Stimulated activated CD4-positive, alpha-beta T cell treated with anti-CD3 and anti-CD28 coated beads, Interleukin-2, amount 100 ng/mL, for 48 hours (primary cell): ENCODE measurements at places on chromosomes 13 and 19.
A peak's percentile ranks its signal among the peaks of the same experiment; 100 is the strongest.

DNA sequence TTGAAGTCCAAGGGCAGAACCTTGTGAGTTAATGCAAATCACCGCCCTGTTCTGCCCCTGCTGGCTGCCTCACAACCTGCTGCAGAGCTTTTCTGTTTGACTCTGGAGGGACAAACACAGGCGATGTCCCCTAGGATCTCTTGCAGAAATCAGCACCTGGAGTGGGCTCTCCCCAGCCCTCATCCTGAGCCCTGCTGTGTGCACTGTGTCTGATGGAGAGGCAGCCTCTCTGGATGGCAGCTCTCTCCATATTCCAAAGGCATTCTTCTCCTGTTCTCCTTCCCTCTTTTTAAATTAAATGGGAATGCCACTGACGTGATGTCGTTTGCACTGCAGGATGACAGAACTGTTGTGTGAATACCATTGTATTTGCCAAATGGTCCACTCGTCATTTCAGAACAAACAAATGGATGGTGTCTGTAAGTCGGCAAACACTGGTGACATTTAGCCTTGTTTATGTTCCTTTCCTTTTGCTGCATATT is 184.1 kb downstream of the ZNF536 start:
- no peak for DNase-seq

GRCh38 chr19:1357531-1358109 is 26.1 kb upstream of the NDUFS7 start:
- DNase-seq, result no peak

GRCh38 chr19:20444202-20444885 is 121.2 kb downstream of the ZNF737 start:
- DNase-seq, result no peak

DNA sequence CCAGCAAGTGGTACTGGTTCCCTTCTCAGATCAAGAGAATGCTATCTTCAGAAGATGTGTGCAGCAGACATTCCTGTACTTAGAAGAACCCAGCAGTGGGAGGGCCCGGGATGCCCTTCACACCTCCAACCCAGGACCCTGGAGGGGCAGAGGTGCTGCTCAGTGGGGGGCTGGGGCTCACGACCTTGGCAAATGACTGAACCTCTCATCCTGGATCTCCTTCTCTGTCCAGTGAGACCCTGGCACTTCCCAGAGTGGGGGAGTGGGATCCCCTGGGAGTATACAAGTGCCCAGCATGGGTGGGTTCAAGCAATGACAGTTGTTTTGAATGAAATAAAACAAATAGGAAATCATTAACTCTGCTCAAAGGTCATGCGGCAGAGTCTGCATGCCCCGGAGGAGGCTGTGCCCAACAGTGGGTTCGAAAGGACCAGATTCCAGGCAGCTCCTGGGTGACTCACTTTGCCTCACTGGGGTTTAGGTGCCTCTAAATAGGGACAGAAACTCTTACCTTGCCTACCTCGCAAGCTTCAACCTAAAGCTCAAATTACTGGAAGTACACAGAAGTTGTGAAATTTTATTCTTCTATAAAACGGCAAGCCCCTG is 26.9 kb downstream of the GGACT start:
- DNase-seq, result no peak

GRCh38 chr13:75417012-75417384 is 65.0 kb downstream of the TBC1D4 start:
- no peak for DNase-seq

GRCh38 chr13:41398494-41399170 is 58.7 kb upstream of the RGCC start:
- no peak for DNase-seq

DNA sequence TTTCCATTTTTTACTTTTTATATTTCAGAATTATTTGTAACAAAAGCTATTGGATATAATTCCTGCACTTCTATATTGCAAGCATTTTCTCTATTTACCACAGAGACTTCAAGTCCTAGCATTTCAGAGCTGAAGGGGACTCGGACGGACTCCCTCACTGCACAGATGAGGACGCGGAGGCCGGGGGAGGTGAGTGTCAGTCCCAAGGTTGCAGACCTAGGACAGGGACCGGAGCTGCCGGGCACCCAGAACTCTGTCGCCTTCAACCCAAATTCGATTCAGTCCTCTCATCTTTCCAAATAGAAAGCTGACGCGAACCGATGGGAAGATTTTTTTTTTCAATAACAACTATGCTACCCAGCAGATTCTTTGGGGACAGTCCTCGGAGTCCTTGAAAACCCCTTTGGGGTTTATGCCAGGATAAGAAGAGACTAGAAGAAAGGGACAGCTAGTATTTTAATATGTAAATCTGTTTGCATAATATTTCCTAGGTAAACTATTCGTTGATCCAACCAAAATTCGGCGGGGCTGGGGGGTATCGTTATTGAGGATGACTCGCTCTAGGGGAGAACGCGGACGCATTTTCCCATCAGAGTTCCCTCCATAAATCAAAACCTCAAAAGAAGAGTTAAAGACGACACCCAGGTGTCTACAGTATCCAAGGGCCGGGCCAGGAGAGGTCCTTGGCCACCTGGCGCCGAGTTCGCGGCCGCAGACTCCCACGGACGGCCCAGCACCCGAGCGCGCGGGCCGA is 803 bp downstream of the FLT3 start:
- no peak for DNase-seq

DNA sequence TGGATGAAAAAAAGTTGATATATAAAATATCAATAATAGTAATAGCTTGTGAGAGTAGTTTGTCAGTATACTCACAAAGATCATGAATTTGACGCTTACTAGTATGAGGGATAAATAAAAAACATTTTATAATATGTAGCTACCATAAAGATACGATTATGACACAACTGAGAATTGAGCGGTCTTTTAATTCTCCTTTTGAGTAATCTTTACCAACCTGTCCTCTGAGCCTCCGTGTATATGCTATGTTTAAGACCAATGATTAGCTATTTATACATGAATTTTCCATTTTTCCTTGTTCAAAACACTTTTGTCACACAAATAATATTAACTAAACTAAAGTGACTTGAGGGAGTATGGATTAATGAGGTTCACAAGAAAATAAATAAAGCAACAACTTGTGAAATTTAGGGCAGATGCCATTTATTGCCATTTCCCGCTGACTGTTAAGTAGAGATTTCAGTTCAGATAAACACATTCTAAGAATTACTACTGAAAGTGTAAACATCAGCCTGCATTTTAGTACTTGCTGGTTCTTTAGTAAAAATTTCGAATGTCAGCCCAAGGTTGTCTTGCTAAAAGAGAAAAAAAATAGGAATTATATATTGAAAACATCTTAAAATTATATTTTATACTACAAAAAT is 6.2 kb upstream of the IRS2 start:
- no peak for DNase-seq

- no peak for DNase-seq
Observed at GRCh38 chr19:51157265-51157664, 15.2 kb downstream of the SIGLEC7 start.

GRCh38 chr13:76991432-76991795 is 467 bp upstream of the CLN5 start:
- DNase-seq, result peak; percentile 50

- DNase-seq, result peak; percentile 9
Observed at GRCh38 chr13:79385694-79386093, 20.4 kb downstream of the RBM26 start.

DNA sequence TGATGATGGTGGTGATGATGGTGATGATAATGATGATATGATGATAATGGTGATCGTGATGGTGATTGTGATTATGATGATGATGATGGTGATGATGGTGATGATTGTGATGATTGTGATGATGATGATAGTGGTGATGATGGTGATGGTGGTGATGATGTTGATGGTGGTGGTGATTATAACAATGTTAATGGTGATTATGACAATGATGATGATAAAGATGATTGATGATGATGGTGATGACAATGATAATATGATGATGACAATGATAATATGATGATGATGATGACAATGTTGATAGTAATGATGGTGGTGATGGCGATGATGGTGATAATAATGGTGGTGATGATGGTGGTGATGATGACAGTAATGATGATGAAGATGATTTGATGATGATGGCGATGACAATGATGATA is 34.1 kb upstream of the ZNF536 start:
- no peak for DNase-seq

DNA sequence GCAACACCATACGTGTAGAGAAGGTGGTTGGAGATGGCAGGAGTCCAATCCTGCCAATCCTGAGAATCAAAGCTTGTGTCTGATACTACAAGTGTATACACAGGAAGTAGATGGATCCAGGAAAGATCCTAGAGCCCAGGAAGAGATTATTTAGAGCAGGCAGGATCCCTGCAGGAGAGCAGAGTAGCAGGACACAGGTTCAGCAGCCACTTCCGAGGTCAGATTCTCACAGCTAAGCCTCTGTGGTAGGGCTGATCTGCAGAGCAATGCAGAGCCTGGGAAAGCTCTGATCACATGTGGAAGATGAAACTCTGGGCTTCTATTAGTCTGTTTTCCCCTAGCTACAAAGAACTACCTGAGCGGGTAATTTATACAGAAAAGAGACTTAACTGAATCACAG is 28.5 kb upstream of the ZNF331 start:
- DNase-seq, result no peak

DNA sequence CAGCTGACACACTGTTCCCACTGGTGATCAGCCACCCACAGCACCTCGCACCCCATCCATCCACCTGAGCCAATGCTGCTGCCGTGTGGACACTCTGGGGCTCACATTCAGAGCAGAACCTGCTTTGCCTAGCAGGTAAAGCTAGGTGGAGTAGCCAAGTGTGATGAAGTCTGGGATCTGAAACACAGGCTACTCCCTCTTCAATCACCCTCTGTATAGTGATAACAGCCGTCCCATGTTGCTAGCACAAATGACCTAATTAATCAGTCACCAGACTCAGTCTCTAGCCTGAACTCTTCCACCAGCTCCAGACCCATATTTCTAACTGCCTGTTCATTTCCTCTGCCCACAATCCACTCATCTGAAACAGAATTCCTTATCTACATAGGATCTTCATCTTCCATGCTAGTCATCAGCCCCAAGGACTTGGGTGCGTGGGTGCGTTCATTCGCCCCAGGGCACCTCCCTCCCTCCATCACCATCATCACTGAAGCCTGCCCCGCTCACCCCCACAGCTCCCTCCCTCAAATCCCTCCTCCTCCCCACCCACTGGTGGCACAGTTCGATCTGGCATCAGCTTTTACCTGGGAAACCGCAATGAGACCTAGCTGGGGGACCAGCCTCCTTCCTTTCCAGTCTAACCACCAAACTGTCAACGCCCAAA is 19.8 kb downstream of the STK24 start:
- DNase-seq, result no peak

- no peak for DNase-seq
Observed at GRCh38 chr19:1049800-1050199, 9.9 kb downstream of the ABCA7 start.

GRCh38 chr13:107348925-107349324 is 781.0 kb upstream of the ARGLU1 start:
- DNase-seq, result no peak

GRCh38 chr19:53600217-53600616 is 31.6 kb upstream of the DPRX start:
- no peak for DNase-seq

GRCh38 chr19:33406521-33407139 is 33.1 kb downstream of the CEBPG start:
- peak; percentile 86 for DNase-seq

- DNase-seq, result peak; percentile 53
Observed at GRCh38 chr13:114049026-114049425, 75.2 kb upstream of the C13orf46 start.

DNA sequence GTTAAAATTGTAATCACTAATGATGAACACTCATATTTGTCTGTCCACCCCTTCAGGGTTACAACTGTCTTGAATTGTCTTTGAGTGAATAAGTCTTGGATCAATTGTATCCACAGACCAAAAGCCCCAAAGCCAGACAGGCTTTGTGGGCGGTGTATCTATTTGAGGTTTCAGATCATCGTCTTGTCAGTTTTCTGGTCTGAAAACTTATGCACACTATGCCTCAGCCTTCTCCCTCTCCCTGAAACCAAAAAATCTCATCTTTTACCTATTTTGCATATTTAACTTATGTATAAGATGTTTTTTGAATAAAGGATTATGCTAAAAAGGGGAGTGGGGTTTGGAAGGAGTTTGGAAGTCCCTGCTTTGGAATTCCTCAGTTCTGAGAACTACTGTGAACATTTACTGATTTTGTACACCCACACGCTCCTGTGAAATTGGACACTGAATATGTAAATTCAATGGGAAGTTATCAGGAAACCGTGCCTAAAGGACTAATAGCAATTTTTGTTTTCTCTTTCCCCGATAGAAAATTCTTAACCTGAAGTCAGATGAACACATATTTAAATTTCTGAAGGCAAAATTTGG is 52.1 kb downstream of the DPY19L3 start:
- no peak for DNase-seq

DNA sequence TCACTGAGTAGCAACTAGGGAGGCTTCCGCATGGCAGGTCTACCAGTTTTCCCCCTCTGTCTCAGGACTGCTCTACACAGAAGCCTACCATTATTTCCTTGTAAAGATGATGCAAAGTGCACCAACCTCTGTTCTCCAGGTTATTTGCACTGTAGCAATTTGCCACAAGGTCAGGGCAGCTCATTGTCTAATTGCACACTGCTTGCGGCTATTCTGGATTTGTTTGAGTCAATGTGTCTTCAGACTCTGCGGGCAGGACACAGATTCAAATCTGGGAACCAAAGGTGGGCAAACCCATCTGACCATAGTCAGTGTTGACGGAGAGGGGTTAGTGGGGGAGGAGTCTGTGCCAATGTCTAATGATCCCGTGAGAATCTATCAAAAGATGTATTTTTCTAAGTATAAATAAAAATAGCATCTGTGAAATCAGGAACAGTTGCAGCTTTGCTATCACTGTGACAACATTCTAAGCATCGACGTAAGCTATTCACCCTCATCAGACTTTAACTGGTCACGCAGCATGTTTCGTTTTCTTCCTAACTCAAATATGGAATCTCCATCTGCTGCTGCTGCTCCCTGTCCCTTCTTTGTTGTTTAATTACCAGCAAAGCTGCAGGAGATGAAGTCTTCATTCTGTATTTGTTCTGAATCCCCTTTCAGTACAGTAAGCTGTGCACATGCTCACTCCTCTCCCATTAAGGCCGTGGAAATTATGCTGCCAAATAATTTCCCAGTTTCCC is 26.4 kb downstream of the CYSLTR2 start:
- DNase-seq, result no peak

GRCh38 chr13:44819772-44820171 is 169.5 kb downstream of the NUFIP1 start:
- no peak for DNase-seq

GRCh38 chr19:34669305-34669704 is 7.7 kb downstream of the SCGB2B2 start:
- no peak for DNase-seq
